ENCODE measurements at places on chromosomes 6 and 20.

GRCh38 chr6:391559-392440 lies at the start of gene IRF4:
Gene IRF4, plus strand, starts transcription at chr6:391752. Its CDS starts 1,401 bp downstream, at chr6:393153.
- no peak for DNase-seq

DNA sequence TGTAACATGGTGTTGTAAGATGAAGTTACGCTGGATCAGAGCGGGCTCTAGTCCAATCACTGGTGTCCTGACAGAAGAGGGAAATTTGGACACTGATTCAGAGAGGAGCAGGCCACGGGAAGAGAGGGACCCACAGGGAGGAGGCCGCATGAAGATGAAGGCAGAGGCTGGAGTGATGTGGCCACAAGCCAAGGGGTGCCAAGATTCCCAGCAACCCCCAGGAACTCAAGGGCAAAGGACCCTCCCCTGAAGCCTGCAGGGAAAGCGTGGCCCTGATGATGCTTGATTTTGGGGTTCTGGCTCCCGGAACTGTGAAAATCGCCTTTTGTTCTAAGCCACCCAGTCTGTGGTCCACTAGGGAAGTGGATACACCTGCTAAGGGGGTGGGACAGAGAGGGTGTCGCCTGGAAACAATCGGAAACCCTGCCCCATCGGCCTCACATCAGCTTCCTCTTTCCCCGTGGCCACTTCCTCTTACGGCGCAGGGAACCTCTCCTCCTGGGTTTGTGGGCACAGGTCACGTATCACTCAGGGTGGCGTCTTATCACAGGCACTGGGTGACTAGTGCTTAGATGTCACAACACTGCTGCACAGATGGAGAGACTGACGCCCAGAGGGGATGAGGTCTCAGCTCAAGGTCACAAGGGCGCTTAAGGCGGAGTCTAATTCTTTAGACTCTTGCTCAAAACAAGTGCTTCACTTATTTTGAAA lies 58.0 kb downstream of the SULF2 start:
- DNase-seq: no peak

DNA sequence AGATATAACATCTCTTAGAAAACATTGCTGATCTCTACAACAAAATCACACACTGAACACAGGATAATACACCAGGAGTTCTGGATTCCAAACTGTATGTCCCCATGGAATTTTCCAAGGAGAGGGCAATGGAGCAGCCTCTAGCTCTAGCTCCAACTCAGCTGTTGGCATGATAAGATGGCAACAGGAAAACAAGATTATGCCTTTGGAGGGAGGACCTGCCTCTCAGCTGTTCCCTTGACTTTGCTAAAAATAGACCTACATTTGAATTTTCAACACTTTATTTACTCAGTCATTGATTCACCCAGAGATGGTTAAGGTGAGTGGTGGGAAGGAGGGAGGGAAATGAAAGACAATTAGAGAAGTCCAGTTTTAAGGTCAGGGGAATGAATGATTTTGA lies 246.7 kb downstream of the ALDH8A1 start:
- DNase-seq: no peak

DNA sequence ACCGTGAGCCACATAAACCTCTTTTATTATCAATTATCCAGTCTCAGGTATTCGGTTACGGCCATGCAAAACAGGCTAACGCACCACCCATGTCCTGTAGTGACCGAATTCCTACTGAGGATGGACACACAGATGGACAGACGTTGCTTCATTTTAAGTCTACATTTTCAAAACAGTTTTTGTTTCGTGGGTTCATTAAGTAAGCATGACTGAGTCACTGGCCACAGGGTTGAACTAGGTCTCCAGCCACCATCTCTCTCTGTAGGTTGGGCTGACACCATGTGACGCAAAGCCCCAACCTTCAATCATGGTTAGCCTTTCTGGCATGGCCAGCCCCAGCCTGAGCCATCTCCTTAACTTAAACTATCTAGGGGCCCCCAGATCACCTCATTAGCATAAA lies 110.0 kb upstream of the SLC22A23 start:
- no peak for DNase-seq

- DNase-seq: no peak
Measured at GRCh38 chr20:51610111-51610510, 67.6 kb upstream of the NFATC2 start.

GRCh38 chr6:25980935-25981334 lies 18.3 kb downstream of the TRIM38 start:
- DNase-seq: no peak

GRCh38 chr20:42740226-42740870 lies 449.4 kb downstream of the PTPRT start:
- DNase-seq: no peak

GRCh38 chr6:36976509-36976908 lies 9.5 kb downstream of the MTCH1 start:
- no peak for DNase-seq

GRCh38 chr6:89979481-89980119 lies 85.3 kb downstream of the GJA10 start:
- DNase-seq: no peak

- no peak for DNase-seq
Measured at GRCh38 chr6:87308970-87309369, 13.4 kb upstream of the SMIM8 start.

GRCh38 chr20:3156811-3157619 lies 2.6 kb downstream of the FASTKD5 start:
- no peak for DNase-seq

GRCh38 chr6:1015825-1016224 lies 296.1 kb upstream of the FOXQ1 start:
- DNase-seq: no peak

DNA sequence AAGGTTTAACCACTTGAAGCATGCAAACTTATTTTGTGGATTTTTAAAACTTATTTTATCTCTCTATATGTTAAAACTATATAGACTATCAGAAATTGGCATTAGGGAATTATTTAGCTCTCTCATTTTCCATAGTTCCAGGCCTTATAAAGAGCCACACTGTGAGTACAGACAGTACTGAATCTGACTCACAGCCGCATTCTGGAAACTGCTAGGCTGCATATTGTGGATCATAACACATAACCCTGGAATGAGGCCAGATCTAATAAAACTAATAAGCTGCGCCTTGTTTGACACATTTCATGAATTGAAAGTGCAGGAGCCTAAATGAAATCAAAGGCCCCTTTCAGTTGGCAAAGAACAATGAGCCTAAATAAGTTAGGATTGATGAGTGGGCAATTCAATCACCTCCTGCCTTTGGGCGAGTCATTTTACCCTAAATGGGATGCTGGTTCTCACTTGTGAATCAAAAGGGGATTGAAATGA lies 308.4 kb downstream of the PACRG start:
- no peak for DNase-seq

- DNase-seq: no peak
Measured at GRCh38 chr6:143784316-143784715, 58.8 kb upstream of the LTV1 start.

- DNase-seq: no peak
Measured at GRCh38 chr20:31951203-31951529, 680 bp downstream of the PDRG1 start.

- DNase-seq: no peak
Measured at GRCh38 chr6:33724102-33725023, 12.9 kb upstream of the UQCC2 start.

- peak; percentile 40 for DNase-seq
Measured at GRCh38 chr6:42339991-42340401, 111.7 kb downstream of the TRERF1 start.

GRCh38 chr6:14315353-14315752 lies 197.8 kb downstream of the CD83 start:
- DNase-seq: no peak

DNA sequence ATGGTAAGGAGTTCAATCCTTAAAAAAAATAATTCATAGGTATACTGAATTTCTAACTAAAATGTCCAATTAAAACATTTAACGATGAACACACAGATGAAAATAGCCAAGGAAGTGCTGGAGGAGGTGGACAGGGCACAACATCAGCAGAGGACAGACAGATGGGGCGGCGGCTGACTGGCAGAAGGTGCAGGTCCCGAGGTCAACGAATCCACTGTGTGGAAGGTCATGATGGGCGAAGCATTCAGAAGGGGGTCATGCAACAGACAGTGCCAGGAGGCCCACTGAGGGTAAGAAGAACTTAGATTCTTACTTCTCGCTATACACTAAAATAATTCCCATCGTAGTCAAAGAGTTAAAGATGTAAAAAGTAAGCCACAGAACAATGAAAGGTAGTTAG lies 34.2 kb upstream of the FRMD1 start:
- DNase-seq: no peak

- no peak for DNase-seq
Measured at GRCh38 chr6:41255638-41256246, 27.6 kb downstream of the TREML4 start.

GRCh38 chr6:87903323-87903722 lies 144.3 kb upstream of the SPACA1 start:
- no peak for DNase-seq

DNA sequence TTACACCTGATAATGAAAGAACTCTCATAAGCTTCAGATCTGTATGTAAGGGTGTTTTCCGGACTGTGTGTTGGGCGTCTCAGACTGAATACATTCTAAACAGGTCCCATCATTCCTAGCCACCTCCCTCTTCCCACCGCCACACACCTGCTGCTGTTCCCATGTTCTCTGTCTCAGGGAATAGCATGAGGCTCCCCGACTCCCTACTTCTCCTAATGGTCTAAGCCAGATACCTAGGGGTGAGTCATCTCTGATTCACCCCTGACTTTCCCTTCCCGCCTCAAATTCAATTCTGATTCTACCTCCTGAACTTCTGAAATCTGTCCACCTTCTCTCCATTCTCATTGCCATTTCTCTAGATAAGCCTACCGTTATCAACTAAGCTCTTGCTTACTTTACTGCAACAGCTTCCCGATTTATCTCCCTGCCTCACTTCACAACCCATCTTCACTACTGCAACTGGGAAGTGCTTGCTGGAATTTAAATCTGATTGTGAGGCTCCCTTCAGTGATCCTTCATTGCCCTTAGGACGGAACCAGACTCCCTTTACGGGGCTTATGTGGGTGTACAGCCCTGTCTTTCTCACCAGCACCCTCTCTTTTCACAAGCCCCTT lies 1.6 kb downstream of the TMEM14A start:
- DNase-seq: peak; percentile 28

DNA sequence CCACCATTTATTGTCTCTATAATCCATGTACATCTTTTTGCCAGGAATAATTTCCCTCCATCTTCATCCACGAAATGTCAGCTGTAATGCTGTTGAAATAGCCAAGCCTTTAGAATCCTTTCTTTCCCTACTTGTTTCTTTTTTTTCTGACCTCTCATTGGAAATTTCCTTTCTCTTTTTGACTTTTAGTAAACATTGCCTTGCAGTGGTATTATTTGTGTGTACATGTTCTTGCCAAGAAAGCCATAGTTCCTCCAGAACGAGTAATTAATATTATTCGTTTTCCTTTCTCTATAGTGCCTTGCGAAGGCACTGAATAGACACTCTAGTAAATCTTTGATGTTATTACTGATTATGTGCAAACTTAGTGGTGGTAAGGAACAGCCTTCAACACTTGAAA lies 282.2 kb downstream of the GJA1 start:
- DNase-seq: no peak

GRCh38 chr6:17454316-17455005 lies 61.1 kb downstream of the CAP2 start:
- DNase-seq: no peak

DNA sequence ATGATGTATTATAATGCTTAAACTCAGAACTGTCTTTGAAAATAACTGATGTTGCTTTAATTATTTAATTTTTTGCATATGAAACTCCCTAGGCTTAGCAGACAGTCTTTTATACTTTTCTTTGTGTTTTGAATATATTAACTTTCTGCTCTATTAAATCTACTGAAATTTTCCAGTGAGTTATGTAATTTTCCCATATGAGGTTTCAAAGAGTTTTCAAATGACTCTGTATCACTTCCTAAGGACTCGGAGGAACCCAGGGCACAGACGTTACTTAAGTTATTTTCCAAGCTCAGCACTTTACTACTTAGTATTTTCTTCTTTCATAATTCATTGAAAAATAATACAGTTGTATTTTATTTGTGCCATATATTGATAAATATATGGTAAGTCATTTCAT lies 122.6 kb downstream of the HS3ST5 start:
- no peak for DNase-seq

DNA sequence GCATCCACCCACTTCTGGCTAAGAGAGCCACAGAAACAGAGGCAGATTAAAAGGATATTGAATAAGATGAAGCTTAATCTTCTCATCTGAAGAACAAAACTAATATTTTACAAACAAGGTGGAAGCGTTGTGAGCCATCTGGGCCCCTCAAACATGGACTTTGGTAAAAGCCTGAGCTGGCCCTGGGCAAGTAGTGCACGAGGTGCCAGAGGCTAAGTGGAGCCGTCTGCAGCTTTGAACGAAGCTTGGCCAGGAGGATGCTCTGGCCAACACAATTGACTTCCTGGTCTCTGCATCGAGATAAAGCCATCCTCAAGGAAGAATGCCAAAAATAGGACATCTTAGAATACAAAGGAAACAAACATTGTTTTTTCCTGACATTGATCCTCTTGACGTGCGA lies 53.2 kb upstream of the PLEKHG1 start:
- DNase-seq: no peak

GRCh38 chr20:64238851-64239387 lies 16.6 kb upstream of the PCMTD2 start:
- DNase-seq: no peak

GRCh38 chr6:2810092-2810671 lies 31.5 kb downstream of the SERPINB1 start:
- peak; percentile 99 for DNase-seq

- no peak for DNase-seq
Measured at GRCh38 chr20:51315390-51315789, 227.1 kb downstream of the NFATC2 start.

DNA sequence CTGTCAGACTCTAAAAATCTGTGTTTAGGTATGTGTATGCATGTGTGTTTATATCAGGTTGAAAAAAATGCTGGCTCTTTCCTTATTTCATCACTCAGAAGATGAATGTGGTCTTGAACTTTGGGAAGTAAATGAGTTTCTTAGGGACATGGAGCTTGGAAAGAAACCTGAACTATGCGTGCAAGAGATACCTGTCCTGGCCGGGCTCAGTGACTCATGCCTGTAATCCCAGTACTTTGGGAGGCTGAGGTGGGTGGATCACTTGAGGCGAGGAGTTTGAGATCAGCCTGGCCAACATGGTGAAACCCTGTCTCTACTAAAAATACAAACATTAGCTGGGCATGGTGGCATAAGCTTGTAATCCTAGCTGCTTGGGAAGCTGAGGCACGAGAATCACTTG lies 4.4 kb upstream of the GLP1R start:
- DNase-seq: no peak

DNA sequence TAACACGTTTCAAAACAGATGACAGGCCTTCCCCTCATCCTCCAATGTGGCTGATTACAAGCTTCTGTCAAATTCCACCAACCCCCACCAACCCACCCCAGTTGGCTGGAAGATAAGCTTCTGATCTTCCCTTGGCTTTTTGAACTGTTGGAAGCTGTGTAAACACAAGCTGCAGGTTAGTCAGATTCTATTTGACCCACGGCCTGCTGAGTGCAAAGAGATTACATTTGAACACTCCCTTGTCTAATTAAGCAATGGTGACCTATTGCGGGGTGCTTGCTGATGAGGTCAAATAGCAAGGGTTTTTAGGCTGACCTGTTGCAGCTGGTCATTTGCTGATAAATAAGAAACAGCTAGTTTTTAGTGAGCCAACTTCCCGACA lies 379.7 kb downstream of the BMP2 start:
- DNase-seq: no peak

Measured in keratinocyte (primary cell).